Stimulated activated CD4-positive, alpha-beta T cell treated with anti-CD3 and anti-CD28 coated beads, TNF-alpha, amount 100 ng/mL, for 4 hours (primary cell): ENCODE measurements at places on chromosomes 1 and 21.
A peak's percentile ranks its signal among the peaks of the same experiment; 100 is the strongest.

DNA sequence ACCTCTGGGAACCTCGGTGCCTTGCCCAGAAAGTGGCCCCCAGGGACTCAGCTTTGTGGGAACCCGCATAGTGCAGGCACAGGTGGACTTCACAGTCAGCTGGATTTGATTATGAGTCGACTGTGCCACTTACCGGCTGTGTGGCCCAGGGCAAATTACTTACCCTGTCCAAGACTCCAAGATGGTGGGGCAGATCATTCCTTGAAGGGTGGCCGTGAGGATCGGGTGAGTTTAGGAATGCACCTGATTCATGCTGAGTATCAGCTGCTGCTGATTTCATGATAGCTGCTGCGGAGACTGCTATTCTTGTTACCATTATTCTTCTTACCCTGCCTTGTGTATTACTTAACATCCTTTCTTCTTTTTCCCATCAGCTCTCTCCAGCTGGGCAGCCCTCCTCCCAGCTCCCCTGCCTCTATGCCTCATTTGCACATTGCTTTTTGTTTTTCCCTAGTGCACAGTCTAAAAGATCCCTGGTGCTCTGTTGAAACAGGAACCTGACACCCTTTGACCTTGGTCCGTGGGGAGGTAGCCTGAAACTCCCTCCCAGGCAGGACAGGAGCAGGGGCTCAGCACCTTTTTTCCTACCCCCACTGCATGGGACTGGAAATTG lies 40.5 kb upstream of the FHAD1 start:
- DNase-seq = no peak

DNA sequence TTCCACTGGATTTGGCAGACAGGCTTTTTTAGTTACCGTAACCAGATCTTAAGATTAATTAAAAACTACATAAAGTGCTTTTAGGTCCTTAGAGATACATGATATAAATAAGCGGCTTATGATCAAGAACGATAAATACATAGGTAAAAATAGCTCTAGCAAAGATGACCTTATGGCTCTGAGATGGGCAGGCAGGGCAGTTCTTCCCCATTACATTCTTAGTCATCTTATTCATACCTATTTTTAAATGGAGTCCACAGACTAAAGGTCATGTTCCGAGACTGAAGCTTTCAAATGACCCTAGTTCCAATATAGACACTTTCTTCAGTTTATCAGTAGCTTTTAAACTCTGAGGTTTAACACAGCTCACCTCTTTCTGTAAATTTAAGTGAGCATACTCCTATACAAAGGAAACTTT lies 4.3 kb downstream of the MCL1 start:
- no peak for DNase-seq

GRCh38 chr1:50873458-50874187 lies 86.4 kb downstream of the FAF1 start:
- peak; percentile 30 for DNase-seq

GRCh38 chr1:87046951-87047350 lies 132.5 kb downstream of the HS2ST1 start:
- DNase-seq = no peak

DNA sequence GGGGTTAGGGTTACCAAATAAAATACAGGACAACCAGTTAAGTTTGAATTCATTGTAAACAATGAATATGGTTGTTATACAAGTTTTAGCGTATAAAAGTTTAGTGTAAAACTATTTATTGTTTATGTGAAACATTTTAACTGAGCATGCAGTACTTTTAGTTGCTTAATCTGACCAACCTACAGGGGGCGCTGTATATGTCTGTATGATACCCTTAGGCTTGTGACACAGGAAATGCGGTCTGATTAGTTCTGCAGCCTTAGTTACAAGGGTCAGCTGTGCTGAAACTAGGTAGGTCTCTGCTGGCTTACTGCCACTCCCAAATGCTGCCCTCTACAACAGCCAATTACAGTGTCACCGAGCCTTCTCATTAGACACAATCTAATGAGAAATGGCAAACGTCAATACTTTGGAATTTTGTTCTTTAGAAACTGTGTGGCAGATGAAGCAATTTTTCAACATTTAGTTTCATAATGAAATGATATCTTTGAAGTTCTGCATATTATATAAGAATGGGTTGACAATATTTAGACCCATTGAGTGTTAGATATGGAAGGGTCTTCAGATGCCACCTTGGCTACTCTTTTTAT lies 56.2 kb downstream of the NTNG1 start:
- DNase-seq = no peak

DNA sequence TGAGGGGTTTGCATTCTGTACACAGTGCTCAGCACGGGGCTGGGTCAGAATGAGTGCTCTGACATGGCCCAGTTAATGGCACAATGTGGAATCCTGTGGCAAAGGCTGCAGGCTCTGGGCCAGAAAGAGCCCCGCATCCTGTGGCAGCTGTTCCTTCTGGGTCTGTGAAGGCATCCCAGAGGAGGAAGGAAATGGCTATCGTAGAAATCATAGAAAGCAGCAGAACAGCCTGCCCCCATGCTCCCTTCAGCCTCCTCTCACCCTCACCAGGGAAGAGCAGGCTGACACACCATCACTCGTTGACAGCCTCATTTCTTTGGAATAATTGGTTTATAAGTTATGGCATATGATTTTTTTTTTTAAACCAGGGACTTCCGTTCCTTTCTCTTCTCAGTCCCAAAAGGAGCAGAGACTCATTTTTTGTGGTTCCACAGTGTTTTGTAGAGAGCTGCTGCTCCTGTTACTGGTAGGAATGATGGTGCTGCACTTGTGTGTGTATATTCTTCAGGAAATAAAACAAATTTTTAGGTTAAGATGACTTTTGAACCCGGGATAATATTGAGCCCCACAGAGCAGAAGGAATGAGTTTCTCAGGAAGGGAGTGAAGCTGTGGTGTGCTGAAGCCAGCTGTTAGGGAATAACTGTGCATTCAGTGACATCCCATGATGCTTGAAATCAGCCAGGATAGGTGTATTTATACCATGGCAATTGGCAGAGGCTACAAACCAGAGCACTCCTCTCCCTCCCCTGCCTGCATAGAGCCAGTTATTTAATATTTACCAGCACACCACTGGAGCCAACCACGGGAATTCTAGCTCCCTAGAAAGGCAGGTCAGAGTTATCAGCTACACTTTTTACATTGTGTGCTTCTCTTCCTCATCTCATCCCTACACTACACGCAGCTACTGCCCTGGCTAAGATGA lies 32.0 kb downstream of the PLXNA2 start:
- DNase-seq = no peak

GRCh38 chr1:241482761-241483250 lies 36.7 kb downstream of the FH start:
- DNase-seq = no peak

- DNase-seq = no peak
These were observed 9.8 kb downstream of the IFNGR2 start for GRCh38 chr21:33412832-33413519.

- no peak for DNase-seq
These were observed 20.7 kb downstream of the KCNA10 start for GRCh38 chr1:110498270-110498669.

DNA sequence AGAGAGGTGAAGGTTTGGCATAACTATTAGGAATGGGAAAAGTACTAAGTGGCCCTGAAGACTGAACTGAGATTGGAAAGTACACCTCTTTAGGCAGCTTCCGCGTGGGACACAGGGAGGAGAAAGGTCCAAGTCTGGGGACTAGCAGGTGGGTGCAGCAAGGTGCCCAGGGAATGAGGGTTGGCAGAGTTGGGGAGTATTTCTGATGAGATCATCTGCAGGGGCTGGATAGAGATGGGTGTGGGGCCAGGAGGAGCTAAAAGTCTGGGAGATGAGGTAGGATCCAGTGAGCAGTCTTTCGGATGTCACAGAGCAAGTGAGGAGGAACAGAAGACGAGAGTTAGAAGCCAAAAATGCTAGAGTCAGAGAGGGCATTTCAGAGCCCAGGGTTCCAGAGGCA lies 36.1 kb downstream of the CDCA8 start:
- DNase-seq = no peak

DNA sequence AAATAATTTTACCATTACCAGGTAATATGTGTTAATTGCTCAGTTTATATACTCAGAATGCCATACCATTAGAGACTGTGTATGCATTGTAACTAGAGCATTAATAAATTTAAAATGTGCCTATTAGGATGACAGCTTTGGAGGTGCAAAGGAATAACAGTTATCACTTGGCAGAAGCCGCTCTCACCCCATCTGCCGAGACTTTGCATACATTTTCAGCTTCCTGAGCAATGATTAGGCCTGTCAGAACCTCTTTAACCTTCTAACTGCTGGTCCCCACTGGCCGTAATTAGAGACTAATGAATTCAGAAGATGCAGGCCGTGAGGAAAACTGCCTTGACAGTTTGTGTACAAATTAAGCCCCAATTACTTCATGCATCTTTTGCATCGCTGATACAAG lies 158.0 kb upstream of the PROX1 start:
- no peak for DNase-seq

GRCh38 chr1:209062863-209063262 lies 520.7 kb upstream of the CAMK1G start:
- DNase-seq = no peak

DNA sequence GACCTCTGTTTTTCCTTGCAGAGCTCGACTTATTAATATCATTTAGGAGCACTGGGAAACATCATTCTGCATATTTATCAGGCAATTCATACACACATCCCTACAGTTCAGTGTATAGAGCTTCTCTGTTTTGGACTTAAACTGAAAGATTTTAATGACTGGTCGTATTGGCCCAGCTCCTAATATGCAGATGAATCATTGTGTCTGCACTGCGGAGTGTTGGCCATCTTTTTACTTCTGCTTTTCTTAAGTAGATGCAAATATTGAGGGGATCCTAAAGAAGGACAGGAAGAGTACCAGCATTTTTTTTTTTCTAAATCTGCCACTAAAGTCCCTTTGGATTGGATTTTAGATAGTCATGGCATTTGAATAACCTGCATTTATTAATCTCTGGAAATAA lies 154.8 kb downstream of the BACH1 start:
- DNase-seq = no peak

DNA sequence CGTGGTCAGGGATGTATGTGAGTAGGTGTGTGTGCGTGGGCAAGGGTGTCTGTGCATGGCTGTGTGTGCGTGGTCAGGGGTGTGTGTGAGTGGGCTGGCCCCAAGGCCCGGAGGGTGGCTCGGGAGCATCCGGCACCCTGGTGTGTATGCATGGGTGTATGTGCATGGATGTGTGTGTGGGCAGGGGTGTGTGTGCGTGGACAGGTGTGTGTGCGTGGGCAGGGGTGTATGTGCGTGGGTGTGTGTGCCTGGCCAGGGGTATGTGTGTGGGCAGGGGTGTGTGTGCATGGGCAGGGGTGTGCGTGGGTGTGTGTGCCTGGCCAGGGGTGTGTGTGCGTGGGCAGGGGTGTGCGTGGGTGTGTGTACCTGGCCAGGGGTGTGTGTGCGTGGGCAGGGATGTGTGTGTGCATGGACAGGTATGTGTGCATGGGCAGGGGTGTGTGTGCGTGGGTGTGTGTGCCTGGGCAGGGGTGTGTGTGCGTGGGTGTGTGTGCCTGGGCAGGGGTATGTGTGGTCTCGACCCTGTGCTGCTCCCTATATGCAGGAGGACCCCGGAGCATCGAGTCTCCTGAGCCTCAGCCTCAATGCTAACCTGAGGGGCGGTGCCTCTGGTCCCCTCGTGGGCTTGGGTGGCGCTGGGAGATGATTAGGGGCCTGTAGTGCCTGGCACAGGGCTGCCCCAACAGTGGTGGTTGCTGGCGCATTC lies 16.3 kb downstream of the ARHGEF16 start:
- no peak for DNase-seq

GRCh38 chr1:185656663-185657062 lies 77.5 kb upstream of the HMCN1 start:
- no peak for DNase-seq

GRCh38 chr1:25065321-25065721 lies 135.2 kb upstream of the RUNX3 start:
- no peak for DNase-seq

GRCh38 chr1:206790502-206791250 lies 18.4 kb upstream of the IL10 start:
- no peak for DNase-seq

GRCh38 chr21:45575993-45576837 lies 34.0 kb upstream of the SLC19A1 start:
- no peak for DNase-seq

DNA sequence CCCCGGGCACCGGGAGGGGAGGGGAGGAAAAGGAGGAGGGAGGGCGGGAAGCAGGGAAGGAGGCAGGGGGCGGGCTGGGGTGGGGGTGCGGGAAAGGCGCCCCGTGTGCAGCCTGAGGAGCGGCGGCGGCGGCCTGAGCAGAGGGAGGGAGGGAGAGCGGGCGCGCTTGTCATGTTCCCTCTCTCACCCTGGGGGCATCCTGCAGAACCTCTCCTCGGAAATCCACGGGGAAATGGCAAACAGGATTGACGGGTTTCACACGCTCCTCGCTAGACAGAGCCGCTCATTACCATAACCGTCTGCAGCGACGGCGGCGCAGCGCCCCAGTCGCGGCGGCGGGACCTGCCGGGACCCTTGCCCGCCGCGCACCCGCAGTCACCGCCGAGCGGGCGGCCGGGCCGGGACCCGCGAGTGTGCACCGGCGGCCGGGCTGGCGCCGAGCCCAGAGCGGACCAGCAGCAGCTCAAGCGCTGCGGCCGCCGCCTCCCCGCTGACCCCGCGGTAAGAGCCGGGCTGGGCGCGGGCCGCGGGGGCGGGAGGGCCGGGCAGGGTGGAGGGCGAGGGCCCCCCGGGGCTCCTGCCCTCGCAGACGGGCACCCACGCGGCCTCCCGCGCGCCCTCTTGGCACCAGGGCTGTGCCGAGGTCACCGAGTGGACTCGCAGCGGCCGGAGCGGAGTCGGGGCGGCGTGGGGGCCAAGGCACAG lies at the start of gene SERTAD4:
Gene SERTAD4, plus strand, starts transcription at position 286 of the 705 bp plus-strand sequence. CDS start 5,165 bp downstream, outside the sequence.
- DNase-seq = no peak

DNA sequence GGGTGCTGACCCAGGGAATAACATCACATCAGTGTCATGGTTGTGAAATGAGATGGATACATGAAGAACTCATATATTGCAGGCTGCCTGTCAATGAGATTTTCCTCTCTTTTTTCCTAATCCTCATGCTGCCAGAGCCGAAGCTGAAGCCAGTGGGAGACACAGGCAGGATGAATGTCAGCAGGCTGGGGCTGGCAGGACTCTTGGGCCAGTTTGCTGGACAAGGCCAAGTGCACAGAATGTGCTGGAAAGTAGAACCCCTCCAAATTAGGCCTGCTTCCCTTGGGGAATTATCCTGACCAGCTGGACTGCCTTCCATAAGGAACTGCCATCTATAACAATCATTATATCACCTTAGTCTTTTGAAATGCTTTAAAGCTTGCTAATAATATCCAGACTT lies 31.4 kb downstream of the SLC44A3 start:
- no peak for DNase-seq

- DNase-seq = no peak
These were observed 37.2 kb downstream of the GNPAT start for GRCh38 chr1:231278100-231278790.
